ENCODE measurements at places on chromosomes 5 and 9. TPM values are rescaled to one million over a fixed set of nuclear protein-coding genes. Genes with fewer than 3 reads are reported as not detected.

SHOC1 gene
- not detected for polyA plus RNA-seq

PPP3R2 gene
- not detected for polyA plus RNA-seq

OMD gene
- polyA plus RNA-seq: 0.34 TPM

DAB2IP gene
- 33.1 TPM for polyA plus RNA-seq

TPPP gene
- polyA plus RNA-seq: 110 TPM

PCDHGA7 gene
- 0.93 TPM for polyA plus RNA-seq

SEMA5A gene
- polyA plus RNA-seq: 2.5 TPM

ANKRD33B gene
- 1.2 TPM for polyA plus RNA-seq

TAF11L12 gene
- not detected for polyA plus RNA-seq

RASEF gene
- polyA plus RNA-seq: 3.4 TPM

BARHL1 gene
- 14.4 TPM for polyA plus RNA-seq

UBE2QL1 gene
- 24.5 TPM for polyA plus RNA-seq

SIMC1 gene
- 13.6 TPM for polyA plus RNA-seq

FRRS1L gene
- 7.0 TPM for polyA plus RNA-seq

AGXT2 gene
- polyA plus RNA-seq: not detected

SLC1A3 gene
- polyA plus RNA-seq: 202 TPM

AJM1 gene
- 10.5 TPM for polyA plus RNA-seq

PRRT1B gene
- 0.34 TPM for polyA plus RNA-seq

ITK gene
- 0.08 TPM for polyA plus RNA-seq

SPATA31D4 gene
- not detected for polyA plus RNA-seq

PCDHA1 gene
- 0.61 TPM for polyA plus RNA-seq

SLC27A6 gene
- polyA plus RNA-seq: 0.68 TPM

SPATA31A5 gene
- not detected for polyA plus RNA-seq

FAM169A gene
- 2.8 TPM for polyA plus RNA-seq

HSPA4 gene
- polyA plus RNA-seq: 41.9 TPM

LOX gene
- polyA plus RNA-seq: 1.8 TPM

KDM3B gene
- polyA plus RNA-seq: 44.3 TPM
